ENCODE measurements at places on chromosomes 5 and 9. TPM values are rescaled to one million over a fixed set of nuclear protein-coding genes. Genes with fewer than 3 reads are reported as not detected.

PCAT7 gene
- under 0.01 TPM for total RNA-seq

NEUROG1 gene
- not detected for total RNA-seq

FAM81B gene
- total RNA-seq = not detected

RBM27 gene
- total RNA-seq = 22.1 TPM

MAMDC2 gene
- total RNA-seq = 1.5 TPM

ARHGEF37 gene
- 0.72 TPM for total RNA-seq

Data from osteoblast (primary cell).